Suppressor macrophage treated with lipopolysaccharide for 1 hour (primary cell): ENCODE measurements at places on chromosomes 6 and 20.

DNA sequence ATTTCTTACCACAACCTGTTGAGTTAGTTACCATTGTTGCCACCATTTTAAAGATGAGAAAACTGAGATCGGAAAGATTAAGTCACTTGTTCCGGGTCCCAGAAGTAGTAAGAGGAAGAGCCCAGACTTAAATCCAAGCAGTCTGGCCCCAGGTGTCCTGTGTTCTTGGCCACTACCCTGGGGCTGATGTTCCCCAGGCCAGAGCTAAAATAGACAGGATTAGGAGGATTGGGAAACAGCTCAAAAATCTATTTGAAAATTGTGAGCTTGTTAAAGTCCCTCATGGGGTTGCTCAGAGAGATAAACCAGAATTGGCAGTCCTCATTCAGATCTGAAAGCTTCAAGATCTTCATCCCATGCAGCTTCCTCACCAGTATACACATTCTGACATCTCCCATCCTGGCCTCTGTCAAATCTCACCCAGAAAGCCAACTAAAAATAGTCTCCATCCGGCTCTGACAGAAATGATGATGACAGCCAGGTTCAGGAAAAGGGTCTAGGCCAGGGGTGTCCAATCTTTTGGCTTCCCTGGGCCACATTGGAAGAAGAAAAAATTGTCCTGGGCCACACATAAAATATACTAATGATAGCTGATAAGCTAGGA, 62.0 kb downstream of the GFOD1 start:
- DNase-seq, result no peak

- no peak for DNase-seq
These were observed 146.6 kb downstream of the BCAS1 start for GRCh38 chr20:53923566-53924369.

DNA sequence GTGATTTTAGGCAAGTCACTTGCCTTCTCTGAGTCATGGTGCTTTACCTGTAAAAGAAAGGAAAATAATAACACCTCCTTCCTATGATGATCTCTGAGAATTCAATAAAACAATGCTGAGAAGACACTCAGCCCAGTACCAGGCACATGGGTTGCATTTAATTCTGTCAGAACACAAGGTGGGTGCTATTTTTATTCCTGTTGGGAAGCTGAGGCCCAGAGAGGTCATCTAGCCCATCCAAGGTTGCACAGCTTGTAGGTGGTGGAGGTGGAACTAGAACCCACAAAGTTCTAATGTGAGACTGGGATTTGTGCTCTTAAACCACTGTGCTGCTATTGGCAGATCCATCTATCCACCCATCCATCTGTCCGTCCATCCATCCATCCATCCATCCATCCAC, 39.6 kb upstream of the PTGIS start:
- no peak for DNase-seq

GRCh38 chr6:163329991-163330390, 84.5 kb upstream of the QKI start:
- DNase-seq, result no peak
